ENCODE measurements at places on chromosomes 3 and 15.
A peak's percentile ranks its signal among the peaks of the same experiment; 100 is the strongest.

GRCh38 chr3:149588909-149589308 lies 68.9 kb downstream of the WWTR1 start:
- DNase-seq: no peak

DNA sequence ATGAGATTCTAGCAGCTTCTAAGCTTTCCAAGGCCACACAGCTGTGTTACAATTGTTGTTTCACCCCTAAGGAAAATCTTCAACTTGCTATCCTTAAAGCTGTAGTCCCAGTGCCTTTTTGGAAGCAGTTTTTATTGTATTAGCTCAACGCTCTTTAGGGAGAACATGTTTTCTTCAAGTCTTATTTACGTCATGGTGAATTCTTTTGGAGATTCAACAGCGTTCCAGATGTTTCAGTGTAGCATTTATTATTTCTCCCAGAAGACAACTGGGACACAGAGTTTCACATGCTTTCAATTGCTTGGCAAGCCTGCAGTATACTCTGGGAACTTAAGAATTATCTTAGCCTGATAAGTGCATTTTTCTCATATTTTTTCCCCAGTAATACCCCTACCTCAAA lies 888.3 kb downstream of the PLOD2 start:
- no peak for DNase-seq

GRCh38 chr3:191263850-191264249 lies 64.8 kb downstream of the OSTN start:
- DNase-seq: no peak

DNA sequence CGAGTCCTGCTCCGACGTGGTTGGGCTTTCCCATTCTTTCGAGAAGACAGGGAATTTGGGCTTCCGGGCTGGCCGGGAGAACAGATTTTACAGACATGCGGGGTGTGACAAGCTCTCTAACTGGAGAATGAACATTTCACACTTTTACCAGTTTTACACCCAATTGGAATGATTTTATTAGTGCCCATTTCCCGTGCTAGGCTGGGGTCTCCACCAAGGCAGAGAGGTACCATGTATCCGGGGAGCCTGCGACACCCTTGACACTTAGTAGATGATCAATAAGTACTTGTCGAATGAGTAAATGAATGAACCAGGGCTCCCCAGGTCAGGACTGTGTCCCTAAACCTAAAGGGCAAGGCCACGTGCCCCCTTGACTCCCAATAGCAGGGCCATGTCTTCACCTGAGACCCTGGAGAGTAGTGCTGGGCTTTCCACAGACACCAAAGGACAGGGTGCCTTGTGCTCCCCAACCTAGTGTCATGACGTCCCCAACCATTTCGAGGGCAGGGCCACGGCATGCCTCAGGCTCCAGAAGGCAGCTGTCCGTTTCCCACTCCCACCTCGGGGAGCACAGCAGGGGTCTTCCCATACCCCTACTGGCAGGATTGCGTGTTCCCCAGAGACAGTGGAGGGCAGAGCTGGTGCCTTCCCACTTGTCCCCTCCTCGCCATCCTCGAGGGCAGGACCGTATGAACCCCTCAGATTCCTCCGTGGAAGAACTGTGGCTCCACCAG lies 679 bp upstream of the MYD88 start:
- DNase-seq: no peak

DNA sequence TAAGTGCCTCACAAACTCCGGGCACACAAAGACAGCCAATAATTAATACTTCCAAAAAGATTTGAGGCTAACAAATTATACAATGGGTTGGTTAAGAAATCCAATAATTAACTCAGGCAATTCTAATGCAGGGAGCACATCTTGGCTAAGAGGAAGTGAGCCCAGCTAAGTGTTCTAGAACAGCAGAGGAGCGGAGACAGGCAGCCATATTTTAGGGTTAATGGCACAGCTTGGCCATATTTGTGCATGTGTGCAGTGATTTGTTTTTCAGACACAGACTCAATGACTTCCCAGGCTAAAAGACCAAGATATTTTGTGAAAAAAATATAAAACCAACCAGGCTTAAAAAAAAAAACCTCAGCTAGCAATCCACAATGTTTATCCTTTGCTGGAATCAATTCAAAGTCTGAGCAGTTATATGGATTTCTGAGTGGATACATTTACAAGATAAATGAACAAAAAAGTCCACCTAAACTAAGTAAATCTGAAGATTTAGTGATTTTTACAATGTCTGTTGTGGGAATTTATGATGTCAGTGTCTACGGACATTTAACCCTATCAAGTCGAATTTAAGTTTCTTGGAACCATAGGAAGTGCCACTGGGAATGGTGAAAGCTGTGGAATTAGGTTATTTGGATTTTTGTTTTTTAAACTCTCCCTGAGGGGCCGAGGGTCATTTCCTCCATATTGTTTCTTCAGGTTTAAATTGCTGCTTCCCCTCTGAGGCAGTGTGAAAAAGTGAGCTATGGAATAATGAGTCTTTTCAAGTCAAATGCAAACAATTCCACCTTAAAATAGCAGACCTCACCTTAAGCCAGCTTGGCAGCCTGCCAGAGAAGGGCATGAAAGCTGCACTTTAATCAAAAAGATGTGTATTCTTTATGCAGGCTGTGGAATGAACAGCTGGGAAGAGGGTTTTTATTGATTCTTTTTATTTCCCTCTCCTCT lies 413.7 kb upstream of the TBL1XR1 start:
- no peak for DNase-seq

DNA sequence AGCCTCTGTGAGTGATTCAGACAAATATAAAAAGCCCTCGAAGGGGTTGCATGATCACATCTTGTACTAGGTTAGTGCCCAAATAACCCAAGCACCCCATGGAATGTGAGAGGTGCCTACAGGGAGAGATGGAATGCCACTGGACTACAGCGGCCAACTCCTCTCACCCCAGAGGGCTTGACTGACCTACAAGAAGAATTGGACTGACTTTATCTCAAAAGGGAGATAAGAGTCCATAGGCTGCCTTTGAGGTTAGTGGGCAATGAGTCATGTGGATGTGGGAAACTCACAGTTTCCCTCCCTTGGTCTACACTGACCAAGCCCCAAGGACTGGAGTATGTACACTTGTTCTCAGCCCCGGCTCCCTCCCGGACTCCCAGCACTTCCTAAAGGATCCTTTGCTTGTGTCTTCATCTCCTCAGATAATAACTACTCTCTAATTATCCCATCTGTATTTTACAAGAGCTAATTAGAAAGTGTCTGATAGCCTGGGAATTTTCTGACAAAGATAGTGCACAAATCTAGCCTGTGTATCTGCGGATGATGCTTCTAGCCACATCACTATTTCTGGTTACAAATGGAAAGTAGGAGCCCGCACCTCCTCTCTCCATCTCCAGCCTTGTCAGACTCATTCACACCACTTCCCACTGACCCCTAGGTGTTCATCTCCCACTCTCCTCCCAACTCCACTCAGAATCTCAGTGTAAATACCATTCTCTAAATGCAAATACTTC lies 547.8 kb upstream of the TBL1XR1 start:
- no peak for DNase-seq

DNA sequence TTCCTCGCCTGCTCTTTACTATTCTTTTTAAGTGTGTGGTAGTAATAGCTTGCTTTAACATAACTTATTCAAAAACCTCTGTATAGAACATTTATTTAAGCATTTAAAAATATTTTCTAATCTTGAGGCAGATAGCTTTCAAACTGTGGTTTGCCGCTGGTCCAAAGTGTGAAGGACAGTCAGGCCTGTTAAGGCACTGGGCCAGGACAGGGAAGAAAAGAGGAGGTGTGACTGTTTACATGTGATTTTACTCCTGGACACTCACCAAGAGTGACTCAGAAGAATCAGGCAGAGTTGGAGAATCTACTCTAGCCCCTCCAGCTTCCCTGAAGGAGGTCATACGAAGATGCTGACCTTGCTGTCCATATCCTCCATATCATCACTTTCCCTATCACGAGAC lies 44.7 kb downstream of the CEP152 start:
- no peak for DNase-seq

DNA sequence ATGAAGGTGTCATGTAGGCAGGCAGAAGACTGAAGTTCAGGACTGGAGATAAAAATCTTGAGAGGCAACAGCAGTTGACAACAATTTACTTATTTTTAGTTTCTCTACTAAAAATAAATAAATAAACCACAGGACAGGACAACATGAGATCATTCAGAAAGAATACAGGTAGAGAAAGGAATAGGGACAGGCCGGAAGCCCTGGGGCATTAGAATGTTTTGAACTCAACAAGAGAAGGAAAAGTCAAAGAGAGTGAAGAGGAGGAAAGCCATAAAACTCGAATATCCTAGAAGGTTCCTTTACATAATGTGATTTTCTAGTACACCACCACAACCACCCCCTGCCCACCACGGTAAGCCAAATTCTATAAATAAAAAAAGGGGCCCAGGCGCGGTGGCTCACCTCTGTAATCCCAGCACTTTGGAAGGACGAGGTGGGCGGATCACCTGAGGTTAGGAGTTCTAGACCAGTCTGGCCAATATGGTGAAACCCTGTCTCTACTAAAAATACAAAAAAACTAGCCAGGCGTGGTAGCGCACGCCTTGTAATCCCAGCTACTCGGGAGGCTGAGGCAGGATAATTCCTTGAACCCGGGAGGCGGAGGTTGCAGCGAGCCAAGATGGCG lies 4.7 kb downstream of the PIK3CB start:
- DNase-seq: no peak

GRCh38 chr15:90681480-90681879 lies 35.7 kb upstream of the BLM start:
- DNase-seq: no peak

- no peak for DNase-seq
Observed at GRCh38 chr15:81071120-81071519, 63.0 kb upstream of the CFAP161 start.

DNA sequence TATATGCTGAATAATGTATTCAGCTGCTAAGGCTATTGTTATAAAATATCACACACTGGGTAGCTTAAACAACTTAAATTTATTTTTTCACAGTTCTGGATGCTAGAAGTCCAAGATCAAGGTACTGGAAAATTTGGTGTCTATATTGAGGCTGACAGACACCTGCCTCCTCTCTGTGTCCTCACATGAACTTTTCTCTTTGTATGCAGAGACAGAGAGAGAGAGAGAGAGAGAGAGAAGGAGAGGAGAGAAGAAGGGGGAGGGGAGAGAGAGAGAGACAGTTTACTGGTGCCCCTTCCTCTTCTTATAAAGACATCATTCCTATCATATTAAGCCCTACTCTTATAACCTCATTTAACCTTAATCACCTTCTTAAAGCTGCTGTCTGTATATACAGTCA lies 320.1 kb upstream of the THBS1 start:
- no peak for DNase-seq

DNA sequence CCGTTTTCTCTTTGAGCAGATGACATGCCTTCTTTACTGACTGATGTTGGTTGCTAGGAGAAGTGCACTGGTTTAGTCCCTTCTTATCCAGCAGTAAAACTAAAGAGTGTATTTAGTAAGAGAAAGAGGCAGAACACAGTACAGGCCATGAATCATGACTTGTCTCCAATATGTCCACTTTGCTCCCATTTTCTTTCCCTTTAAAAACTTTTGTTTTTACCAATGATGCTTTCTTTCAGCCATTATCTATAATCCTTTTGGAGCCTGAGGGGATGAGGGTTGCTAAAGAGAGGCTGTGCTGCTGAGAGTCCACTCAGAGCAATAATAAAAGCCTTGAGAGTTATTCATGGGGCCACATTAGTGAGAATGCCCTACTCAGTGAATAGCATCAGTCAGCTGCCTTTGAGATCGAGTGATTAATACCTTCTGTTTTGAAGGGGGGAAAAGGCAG lies 12.2 kb downstream of the ROBO2 start:
- no peak for DNase-seq

GRCh38 chr15:64865126-64865997 lies 23.6 kb downstream of the PLEKHO2 start:
- DNase-seq: no peak

DNA sequence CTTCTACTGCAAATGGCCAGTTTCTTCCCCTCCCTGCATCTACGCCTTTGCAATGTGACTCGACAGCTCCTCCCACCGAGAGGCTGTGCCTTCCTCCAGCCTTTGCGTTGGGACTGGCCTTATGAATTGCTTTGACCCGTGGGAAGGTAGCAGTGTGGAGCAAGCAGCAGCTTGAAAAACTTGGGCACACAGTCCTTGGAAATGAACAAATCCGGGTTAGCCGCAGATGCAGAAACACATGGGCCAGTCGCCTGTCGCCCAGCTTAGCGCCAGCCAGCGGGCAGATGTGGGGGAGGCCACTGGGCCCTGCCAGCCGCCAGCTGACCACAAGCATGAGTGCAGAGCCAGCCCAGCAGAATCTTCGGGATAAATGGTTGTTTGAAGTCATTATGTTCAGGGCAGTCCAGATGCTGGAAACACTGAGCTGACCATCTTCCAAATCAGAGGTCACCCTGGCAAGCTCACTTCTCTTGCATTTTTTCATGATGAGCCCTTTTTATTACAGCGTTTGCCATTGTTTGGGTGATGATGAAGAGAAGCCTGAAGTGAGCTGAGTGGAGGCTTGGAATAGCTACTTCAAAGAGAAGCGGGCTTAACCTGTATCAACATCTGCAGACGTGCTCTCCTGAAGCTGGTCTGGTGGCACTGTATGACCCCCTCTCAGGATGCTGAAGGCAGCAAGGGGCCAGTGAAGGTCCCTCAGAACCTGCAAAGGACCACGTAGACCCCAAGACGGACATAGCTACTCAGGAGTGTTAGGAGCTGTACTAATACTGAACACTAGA lies 9.8 kb downstream of the SELENOS start:
- DNase-seq: no peak

DNA sequence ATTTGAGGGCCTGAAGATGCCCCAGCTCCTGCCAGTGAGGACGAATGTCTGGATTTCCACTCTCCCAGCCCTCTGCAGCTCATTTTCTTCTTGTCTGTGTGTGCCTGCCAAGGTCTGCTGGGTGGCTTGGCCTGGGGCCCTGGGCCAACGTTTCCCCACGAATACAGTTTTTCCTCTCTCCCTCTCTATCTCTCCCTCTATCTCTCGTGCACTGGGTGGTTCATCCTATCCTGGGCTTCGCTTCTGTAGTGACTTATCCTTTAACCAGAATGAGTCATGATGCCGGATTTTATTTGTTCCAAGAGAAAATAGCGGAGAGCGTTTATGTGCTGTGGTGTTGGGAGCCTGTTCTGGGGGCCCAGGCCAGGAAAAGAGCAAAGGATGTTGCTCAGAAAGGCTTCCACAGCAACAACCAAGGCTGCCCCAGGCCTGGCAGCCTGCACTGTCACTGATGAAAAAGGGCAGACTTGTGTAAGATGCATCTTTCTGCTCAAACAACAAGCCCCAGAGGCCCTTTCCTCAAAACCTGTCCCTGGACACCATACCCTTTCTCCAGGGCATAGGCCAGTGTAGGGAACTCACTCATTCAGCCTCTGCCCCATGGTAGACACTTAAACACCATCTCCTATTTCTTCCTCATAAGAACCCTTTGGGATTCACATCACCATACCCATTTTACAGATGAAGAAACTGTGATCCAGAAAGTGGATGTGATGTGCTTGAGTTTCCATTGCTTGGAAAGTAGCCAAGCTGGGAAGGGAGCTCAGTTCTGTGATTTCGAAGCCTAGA lies 47.3 kb downstream of the ITGA11 start:
- DNase-seq: peak; percentile 65
